Urinary bladder (tissue), 4 donors: ENCODE measurements at places on chromosomes 3 and 15. TPM values are rescaled to one million over a fixed set of nuclear protein-coding genes. Genes with fewer than 3 reads are reported as not detected.

The GPR62 gene
- total RNA-seq: not detected

The ACAD11 gene
- total RNA-seq: 47.3 TPM

The CATSPER2 gene
- 4.7 TPM for total RNA-seq

The TBCCD1 gene
- total RNA-seq: 20.6 TPM

The FOXB1 gene
- total RNA-seq: not detected

The TERC gene
- total RNA-seq: 108 TPM

The CAMKV gene
- 0.37 TPM for total RNA-seq

The SLC24A1 gene
- 9.7 TPM for total RNA-seq

The CFAP20DC gene
- 4.3 TPM for total RNA-seq

The CPEB1 gene
- total RNA-seq: 4.7 TPM

The ARRDC4 gene
- total RNA-seq: 36.7 TPM

The IL5RA gene
- total RNA-seq: 0.69 TPM

The TNK2 gene
- 8.7 TPM for total RNA-seq

DNA sequence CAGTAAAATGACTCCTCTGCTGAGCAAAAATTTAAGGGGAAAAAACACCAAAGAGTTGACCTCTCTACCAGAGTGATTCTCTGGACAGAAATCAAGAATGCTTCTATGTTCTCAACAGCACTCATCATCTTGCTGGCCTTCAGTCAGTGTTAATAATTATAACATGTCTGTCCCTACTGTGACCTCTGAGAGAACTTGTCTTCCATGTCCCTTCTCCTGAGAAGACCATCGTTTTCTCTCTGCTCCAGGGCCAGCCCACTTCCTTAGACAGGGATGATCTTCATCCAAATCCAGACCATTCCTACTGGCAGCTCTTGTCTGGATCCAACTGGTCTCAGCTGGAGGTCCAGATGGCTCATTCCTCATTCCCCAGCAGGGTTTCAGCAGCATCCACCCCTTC is 139.0 kb upstream of the NECTIN3 start:
- no peak for DNase-seq

- DNase-seq: no peak
Observed at GRCh38 chr15:94523873-94524272, 292.5 kb downstream of the MCTP2 start.

GRCh38 chr3:139774560-139775302 is 97.0 kb upstream of the NMNAT3 start:
- DNase-seq: no peak

- no peak for DNase-seq
Observed at GRCh38 chr15:87686339-87686738, 570.2 kb downstream of the NTRK3 start.

GRCh38 chr3:13040361-13041074 is 32.7 kb downstream of the IQSEC1 start:
- DNase-seq: no peak

- DNase-seq: no peak
Observed at GRCh38 chr3:53612508-53612907, 118.1 kb downstream of the CACNA1D start.

- DNase-seq: no peak
Observed at GRCh38 chr3:154243353-154243752, 80.9 kb downstream of the DHX36 start.

- DNase-seq: no peak
Observed at GRCh38 chr3:9496893-9497292, 56.7 kb downstream of the LHFPL4 start.

GRCh38 chr15:48112242-48112641 is 8.5 kb upstream of the SLC24A5 start:
- DNase-seq: no peak

DNA sequence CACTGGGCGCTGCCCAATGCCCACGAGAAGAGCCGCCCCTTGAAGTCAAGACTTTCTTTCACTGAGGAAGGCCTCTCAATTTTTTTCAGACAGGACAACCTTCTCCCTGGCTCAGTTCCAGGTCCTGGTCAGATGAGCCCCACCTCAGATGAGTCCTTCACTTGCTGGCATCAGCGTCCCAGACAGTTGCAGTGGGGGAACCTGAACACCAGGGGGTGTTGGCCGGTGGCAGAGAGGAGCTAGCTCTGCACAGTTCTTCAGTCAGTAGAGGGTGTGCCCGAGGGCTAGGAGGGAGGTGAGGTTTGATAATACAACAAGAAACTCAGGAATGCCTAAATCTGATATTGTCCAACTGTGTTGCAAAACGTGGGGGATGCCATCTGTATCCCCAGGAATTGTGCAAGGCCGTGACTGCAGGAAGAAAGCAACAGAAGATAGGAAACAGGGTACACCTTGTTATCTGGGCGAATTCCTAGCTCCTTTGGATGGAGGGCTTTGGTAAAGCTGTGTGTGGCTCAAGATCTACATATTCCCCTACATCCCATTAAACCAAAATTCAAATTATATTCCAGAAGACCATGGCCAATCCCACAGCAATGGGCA is 34.3 kb downstream of the CCR3 start:
- DNase-seq: no peak

DNA sequence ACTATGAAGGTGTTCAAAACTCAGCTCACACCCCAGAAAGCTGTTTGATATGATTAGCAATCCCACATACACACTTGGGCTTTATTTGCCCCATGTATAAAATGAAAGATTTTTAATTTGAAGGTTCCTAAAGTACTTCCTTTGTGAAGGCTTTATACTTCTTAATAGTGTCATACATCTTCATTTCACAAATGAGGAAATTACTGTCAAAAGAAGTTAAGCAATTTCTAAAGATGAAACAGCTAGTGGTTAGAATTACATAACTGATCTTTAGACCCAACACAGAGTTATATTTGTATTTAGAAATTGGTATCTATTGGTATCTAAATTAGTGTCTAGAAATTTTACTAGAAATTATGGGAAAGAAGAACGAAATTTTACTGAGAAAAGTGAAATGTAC is 7.1 kb downstream of the CD200R1 start:
- no peak for DNase-seq

DNA sequence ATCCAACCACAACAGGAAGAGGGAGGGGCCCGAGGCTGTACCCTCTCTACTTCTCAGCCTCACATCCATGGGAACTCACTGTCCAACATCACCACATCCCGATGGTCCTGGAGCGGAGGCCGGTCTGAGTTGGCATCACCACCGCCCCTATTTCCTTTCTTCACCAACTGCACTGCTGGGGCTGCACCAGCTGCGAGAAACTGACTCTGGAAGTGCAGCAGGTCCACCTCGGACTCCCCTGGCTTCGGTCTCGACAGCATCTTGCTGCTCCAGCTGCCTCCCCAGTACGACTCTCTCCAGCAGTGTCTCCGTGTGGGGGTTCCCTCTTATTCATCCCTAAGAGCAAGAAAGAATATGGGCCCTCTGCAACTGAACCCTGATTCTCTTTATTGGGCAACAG is 7.2 kb downstream of the RPAP1 start:
- DNase-seq: no peak

DNA sequence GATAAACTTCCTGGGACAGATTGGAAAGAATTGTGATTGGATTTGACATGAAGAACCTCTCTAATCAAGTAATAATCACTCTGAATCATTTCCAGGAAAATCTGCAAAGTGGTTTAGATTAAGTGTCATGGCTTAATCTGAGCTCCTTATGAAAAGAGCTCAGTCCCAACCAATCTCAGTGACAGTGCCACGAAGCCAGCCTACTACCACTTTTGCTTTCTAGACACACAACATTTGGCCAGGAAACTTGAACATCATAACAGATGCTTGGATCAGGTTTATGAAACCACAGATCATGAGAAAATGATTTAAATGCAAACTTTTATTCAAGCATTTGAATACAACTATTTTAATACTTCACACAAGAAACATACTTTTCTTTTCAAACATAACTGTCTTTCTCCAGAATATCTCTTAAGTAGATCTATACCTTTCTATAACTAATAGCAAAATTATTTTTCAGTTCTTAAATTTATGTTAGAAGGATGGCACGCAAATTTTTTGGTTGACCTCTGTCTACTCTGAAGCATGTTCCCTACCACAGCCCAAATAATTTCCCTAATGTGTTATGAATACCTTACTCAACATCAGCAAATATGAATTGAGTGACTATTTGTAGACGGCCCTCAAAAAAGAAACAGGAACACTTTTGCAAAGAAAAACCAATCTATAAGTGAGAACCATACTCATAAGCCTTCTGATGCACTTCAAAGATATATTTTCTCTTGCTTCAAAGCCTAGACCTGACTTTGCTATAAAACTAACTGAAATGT is 495.0 kb upstream of the ZNF385D start:
- no peak for DNase-seq

DNA sequence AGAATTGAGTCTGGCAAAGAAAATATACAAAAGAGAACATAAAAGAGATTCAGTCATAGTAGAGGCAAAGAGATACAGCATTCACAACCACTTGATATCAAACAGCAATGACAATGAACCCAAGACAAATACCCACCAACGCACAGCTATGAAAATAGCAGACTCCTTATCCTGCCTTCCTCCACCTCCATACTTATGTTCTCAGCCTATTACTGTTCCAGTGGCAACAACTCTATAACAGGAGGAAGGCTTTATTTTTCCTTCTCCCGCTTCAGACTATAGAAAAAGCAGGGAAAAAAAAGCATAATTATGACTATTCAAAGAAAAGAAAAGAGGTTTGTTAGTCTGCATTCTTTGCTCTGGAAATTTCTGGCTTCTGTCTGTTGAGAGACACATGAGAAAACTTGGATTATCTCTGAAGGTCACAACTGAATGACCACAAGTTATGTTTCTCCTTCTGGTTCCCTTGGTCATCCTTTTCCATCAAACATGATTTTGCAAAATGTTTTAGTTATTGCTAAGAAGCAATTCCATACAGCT is 81.2 kb upstream of the PLXND1 start:
- no peak for DNase-seq

DNA sequence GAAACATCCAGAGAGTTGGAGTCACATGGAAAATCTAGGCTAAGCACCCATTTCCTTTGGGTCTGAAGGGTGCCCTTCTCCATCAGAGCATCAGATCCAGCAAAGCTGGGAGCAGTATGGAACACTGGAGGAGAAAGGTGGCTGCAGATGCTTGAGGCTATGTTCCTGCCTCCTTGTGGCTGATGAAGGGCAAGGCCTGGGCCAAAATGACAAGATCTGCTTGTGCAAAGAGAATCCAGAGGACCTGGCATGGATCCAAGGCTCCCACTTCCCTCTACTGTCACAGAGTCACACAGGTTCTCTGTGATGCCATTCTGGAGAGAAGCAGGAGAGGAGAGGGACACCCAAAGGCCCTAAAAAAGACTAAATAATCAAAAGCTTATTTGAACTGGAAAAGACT is 9.2 kb upstream of the ATP8B4 start:
- no peak for DNase-seq

DNA sequence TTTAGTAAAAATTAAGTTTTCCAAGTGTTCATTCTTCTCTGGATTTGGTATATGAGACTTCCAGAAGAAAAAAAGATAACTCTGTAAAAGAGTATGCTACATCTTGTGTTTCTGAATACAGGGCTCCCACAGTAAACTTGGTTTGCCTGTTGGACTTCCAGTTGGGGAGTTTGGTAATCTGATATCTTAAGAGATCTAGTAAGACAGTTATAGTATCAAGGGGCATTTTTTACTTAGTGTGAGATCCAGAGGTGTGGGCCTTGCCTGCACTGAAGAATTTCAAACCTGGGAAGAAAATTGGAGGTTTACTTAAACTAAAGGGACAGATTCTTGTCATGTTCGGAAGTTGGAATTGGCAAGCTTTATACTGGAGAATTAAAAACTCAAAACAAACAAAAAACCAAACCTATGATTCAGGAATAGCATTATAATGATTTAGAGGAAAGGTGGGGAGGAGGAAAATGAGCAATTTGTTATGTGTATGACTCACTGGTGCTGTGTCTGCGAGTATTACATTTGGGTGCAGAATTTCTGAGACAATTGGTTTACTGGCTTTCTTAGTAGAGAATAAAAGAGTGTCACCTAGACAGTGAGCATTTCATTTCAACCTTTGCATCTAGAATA is 58.9 kb upstream of the ULK4 start:
- no peak for DNase-seq

GRCh38 chr3:38746641-38747040 is 69.4 kb downstream of the SCN10A start:
- no peak for DNase-seq

DNA sequence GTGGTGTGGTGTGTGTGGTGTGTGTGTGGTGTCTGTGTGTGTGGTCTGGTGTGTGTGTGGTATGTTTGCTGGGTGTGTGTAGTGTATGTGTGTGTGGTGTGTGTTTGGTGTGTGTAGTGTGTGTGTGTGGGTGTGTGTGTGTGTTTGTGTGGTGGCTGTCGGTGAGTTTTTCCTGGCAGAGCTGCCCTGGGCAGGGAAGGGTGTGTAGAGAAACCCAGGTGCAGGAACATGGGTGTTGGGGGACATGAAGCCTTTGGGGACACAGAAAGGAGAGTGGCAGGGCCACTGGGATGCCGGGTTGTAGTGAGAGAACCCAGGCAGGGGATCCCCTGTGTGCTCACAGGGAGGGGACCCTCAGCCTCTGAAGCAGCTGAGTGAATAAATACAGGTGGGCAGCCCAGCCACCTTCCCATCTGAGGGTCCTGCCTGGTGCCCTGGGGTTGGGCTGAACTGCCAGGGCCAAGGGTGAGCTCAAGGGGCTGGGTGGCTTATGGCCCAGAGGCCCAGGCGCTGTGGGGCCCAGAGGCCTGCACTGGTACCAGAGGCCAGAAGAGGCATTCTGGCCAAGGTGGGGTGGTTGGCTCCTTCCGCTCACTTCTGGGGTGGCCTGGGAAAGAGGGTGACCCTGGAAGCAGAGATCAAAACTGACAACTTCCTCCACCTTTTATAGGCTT is 48.5 kb upstream of the CTSH start:
- no peak for DNase-seq

- no peak for DNase-seq
Observed at GRCh38 chr3:37864904-37865303, 3.2 kb downstream of the CTDSPL start.

DNA sequence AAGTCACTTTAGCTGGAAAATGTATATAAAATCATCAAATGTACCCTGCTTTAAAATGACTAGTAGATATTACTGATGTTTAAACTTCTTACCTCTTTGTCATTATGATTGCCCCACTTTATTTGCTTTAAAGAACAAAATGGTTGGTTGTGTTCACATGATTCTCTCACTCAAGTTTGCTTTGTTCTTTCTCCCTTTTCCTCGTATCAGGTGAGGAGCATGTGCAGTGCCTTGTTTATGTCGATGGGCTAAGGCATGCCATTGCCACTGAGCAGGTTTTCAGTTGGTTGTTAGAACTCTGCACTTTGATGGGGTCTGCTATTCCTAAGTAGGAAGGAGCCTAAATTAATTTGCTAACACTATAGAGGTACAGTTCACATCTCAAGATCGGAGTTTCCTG is 5.3 kb downstream of the MAP2K5 start:
- DNase-seq: no peak

- DNase-seq: no peak
Observed at GRCh38 chr3:117645561-117646242, 936.1 kb downstream of the TUSC7 start.

DNA sequence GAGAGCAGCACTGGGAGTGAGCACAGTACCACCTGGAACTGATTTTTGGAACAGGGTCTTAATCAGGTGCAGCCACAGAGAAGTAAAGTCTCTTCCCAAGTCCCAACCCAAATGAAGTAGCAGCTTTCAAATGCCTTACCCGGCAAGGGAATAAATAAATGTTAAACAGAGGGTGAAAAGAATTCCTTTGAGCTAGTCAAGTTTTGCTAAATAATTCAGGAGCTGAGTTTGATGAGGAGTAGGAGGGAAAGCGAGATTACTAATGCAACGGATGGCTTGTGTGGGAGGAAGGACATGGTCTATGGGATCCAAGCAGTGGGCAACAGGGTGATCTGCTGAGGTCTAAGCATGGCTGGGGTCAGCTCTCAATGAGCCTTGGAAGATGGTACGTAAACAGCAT is 204.5 kb upstream of the ST8SIA2 start:
- DNase-seq: no peak
